ENCODE measurements at places on chromosomes 1 and 21. TPM values are rescaled to one million over a fixed set of nuclear protein-coding genes. Genes with fewer than 3 reads are reported as not detected.

Gene GSTM3
- total RNA-seq: 223 TPM

DNA sequence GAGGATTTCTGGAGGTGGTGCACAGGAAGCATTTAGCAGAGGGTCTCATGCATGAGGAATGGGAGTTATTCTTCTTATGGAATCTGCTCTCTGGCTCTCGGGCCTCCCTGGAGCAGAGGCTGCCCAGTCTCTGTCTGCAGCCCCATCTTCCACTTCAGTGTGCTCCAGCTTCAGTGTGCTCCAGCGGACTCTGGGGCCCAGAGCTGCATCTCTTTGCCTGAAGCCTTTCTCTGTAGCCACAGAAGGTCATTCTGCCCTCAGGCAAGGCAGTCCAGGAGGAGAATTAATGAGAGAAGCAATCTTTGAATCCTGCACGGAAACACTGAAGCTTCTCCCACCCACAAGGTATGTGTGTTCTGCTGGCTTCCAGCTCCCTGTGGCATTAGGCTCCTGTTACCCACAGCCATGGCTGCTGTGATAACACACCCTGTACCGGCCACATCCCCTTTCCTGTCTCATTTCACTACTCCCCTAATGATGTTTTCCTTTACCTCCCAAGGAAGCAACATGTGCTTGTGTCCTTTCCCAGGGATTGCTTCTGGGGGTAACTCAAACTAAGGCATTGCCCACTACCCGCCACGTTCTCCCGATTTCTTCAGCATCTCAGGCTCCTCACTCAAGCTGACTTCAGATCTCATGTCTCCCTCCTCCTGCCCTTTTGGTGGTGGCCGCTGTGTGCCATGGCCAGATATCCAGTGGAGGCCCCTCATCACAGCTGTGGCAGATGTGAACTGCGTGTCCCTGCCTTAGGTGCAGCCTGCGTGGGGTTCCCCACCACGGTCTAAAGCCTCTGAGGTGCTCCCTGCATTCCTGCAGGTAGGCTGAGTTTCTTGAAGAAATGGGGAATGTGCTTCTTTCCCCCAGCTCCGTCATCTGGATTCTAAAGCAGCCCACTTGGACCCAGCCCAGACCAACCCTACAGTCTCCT is 181.2 kb upstream of the GALNT2 start:
- DNase-seq: peak; percentile 21

DNA sequence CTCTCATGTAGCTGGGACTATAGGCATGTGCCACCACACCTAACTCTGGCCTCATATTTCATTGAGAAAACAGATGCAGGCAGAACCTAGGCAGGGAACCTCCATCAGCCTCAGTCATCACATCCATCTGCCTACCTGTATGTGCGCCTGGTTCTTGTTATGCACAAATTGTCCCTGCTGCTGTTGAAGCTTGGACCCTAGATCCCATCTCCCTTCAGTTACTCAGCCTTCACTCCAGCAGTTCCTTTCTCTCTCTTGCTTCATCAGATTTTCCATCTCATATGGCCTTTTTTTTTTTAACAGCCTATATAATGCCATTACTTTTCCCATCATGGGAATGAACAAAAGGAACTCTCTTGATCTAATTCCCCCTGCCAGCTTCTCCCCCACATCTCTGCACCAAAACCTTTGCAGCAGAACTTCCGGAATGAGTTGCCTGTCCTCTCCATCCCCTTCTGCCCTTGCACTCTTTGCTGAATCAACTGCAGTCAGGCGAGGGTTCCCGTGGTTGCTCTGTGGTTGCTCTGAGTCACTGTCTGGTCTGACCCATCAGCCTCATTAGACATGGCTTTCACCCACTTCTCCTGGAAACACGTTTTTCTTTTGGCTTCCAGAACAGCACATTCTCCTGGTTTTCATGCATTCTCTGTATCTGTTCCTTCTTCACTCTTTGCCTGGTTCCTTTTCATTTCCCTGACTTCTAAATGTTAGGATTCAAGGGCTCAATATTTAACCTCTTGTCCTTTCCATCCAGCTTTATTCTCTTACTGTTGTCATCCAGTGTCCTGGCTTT is 41.5 kb downstream of the UBE4B start:
- DNase-seq: peak; percentile 88

- no peak for DNase-seq
These were observed 16.1 kb downstream of the DONSON start for GRCh38 chr21:33572350-33572749.

Gene KIF2C
- 82.1 TPM for total RNA-seq

DNA sequence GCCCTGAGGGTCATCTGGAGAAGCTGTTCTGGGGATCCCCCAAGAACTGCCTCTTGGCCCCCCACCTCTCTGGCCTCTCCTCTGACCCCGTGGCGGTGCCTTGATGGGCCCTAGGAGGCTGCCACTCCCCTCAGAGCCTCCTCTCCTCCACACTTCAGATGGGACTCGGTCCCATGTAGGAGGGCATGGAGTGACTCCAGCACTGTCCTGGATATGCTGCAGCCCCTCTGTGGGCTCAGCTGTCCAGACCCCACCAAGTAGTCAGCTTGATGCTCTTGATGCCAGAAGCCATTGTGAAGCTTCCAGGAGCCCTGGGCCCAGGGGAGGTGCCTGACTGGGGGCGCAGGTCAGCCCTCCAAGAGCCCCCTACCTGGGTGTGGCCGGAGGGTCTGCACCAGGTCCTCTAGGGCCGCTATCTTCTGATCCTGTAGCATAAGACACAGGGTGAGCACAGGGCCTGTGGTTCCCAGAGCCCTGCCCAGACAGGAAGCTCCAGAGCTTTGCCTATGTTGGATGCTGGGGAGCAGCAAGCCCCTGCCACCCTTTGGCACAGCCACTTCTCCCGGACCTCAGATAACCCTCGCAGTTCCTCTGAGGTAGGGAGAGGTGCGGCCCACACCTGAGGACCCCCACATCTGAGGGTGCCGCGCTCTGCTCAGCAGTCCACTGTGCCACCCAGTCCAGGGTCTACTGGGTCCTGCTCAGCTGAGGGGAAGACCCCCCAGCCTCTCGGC is 9.2 kb downstream of the UBXN11 start:
- no peak for DNase-seq

GRCh38 chr1:19366599-19367536 is 54.7 kb downstream of the SLC66A1 start:
- DNase-seq: no peak

Gene OLIG2
- not detected for total RNA-seq

GRCh38 chr1:93679546-93679945 is 2.1 kb downstream of the BCAR3 start:
- no peak for DNase-seq

Gene CFAP107
- not detected for total RNA-seq
